ENCODE measurements at places on chromosomes 4 and X.
A peak's percentile ranks its signal among the peaks of the same experiment; 100 is the strongest.

DNA sequence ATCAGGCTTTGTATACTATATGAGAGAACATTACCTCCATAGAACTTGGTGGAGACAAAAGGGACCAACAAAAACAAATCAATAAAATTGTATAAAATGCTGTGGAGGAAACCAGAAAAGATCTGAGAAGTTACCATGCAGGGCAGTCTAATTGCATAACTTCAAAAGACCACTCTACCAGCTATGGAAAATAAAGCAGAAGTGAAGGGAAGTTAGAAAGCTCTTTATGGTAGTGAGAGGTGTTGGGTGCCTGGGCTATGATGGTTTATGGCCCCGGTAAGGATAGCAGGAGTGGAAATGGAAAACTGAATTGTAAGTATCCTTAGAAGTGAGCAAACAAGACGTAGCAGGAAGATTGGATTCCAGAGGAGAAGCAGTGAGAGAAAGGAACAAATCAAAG is 3.1 kb downstream of the TMEM184C start:
- no peak for DNase-seq

- DNase-seq: no peak
These were observed 5.7 kb downstream of the TCEANC start for GRCh38 chrX:13658602-13659001.

GRCh38 chrX:47231167-47231566 is 1.6 kb upstream of the USP11 start:
- DNase-seq: no peak

DNA sequence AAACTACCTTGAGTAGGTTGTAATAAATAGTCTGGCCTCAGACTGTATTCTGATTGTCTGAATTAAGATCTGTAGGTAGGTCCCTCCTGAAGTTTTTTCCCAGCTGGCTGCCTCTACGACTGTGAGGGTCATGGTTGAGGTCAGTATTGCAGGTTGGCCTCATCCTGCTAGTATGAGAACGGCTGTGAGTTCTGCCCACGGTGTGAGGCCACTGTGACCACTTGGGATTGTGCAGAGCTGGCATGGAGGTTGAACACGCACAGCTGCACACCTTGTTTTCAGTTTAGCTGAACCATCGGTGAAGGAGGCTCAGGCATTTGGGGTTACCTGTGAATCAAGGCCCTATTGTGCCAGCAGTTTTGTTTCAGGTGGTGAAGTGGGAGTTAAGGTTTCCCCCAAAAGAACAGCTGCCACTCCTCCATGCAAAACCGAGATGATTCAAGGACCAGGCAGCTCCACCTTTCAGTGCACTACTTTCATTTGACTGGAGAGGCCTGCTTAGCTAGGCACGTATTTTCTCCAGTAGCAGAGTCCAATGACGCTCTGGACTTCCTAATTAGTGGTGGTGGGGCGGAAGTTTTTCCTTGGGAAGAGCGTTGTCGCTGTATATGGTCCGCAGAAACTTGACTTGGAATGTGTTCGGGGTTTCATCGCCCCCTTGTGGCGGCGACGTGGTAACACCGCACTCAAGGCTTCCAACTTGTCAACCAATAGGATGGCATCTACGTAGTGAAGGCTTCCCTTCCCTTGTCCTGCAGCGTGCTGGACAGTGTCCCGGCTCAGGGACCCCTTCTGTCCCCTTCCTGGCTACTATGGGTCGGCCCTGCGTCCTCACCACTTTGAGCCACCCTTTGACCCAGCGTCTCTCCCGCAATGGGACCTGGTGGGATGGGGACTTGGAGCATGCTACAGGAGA is 13.8 kb downstream of the CMC4 start:
- DNase-seq: peak; percentile 69

- DNase-seq: no peak
These were observed 64.0 kb downstream of the IGSF1 start for GRCh38 chrX:131225078-131225477.

- no peak for DNase-seq
These were observed 32.2 kb downstream of the TRMT44 start for GRCh38 chr4:8472689-8473197.

- DNase-seq: no peak
These were observed 9.1 kb upstream of the ELF4 start for GRCh38 chrX:130119312-130119898.

- DNase-seq: no peak
These were observed at the start of gene MSANTD1 for GRCh38 chr4:3248811-3249661. MSANTD1 (plus strand) TSS chr4:3249159; CDS start chr4:3249223, 64 bp downstream.

DNA sequence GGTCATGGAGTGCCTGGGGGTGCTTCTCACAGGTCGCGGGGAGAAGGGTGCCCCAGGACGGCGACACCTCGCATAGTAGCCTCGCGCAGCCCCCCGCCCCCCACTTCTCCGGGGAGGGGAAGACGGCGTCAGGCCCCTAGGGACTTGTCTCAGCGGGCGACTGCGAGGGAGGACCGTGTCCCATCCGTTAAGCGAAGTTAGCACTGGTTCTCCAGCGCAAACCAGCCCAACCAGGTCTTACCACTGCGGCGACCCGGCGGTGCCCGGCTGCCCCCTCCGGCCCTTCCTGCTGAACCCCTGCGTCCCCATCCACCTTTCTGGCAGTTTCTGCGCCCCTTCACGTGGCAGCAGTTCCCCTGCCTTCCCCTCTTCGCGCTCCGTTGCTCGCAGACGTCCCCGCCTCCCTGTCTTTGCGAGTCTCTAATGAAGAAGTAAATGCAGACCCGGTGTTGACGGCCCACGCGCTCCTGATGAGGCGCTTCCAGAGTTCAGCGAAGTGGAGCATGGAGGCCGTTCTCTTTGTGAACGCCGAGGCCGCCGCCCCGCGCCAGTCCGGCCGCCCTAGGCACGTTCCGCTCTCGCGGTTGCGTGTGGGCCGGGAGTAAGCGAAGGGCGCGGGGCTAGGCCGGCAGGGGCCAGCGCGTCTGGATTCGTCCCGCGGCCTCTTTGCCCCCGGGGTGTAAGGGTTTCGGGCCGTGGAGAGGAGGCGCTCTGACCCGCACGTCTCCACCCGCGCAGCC is 3.0 kb downstream of the SLIT2 start:
- peak; percentile 14 for DNase-seq

DNA sequence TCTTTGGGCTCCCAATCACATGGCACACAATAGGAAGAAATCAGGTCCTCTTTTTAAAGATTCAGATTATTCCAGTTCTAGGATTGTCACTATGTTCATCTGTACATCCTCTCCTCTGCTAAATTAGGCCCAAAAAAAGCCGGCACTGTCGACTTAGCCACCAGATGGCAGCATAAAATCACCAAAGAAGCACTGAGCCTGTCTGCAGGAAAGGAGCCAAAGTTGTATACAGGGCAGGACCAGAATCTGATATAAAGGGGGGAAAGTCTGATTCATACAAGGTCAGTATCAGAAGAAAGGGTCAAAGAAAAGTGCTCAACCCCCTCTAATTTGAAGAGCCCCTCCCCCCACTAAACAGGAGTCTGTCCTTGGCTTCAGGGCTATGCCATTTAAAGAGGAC is 292.5 kb downstream of the CHIC1 start:
- DNase-seq: peak; percentile 84

DNA sequence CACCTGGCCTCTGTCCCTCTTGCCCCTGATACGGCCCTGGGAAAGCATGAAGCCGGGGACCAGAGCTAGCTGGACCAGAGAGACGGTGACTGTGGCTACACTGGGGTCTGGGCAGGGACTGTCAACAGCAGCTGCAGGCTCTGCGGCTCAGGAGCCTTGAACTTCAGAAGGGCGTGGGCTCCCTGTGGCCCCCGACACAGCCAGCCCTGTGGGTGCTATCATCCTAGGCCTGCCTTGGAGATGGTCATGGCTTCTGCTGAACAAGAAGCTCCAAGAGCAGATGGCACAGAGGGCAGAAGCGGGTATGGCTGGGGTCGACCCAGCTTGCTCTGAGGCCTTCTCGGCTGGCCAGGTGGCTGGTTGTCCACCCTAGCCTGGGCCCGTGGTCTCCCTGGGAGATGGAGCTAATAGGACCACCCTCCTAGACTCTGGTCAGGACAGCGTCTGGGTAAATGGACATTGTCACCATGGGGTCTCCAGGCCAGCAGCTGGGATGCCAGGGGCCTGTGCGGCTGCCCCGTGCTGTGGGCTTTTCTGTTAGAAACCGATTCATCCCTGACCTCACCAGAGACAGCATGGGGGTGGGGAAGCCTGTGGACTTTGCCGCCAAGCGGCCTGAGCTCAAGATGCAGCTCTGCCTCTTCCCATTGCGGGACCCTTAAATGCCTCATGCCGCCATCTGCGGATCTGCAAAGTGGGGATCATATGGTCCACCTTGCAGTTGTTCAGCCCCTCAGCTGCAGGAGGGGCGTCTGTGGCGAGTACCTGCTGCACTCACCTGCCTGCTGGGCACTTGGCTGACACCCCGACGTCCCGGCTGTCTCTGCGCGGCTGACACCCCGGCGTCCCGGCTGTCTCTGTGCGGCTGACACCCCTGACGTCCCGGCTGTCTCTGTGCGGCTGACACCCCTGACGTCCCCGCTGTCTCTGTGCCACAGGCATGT is 21.1 kb downstream of the CPZ start:
- DNase-seq: no peak

Data from activated T-cell treated with anti-CD3 and anti-CD28 coated beads, Interleukin-2, amount 50 U/mL, for 48 hours (primary cell).